ENCODE measurements at places on chromosomes 2 and 18.

DNA sequence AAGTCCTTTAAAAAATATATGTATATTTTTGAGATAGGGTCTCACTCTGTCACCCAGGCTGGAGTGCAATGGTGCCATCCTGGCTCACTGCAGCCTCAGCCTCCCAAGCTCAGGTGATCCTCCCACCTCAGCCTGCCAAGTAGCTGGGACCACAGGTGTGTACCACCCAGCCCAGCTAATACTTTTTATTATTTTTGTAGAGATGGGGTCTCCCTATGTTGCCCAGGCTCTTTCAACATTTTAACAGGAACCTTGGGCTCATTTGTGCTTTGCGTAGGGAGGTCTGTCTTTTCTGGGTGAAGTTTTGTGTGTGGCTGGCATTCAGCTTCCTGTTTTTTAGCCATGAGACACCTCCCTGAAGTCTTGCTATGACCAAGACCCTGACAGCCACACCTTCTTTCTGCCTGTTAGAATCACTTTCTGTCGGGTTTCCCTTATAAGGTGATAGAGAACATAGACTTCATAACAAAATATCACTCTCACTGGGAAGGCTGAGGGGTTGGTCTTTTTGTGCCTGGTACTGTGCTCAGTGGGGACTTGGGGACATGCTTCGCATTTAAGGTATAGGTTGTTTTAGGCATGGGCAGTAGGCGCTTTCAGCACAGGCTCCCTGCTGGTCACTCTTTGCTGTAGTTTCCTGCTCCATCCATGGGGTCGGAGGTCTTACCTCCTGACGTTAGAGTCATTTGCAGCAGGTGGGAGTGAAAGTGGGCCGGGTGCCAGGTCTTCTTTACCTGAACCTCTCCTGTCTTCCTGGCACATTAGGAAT is 3.4 kb downstream of the RAB31 start:
- no peak for DNase-seq

- no peak for DNase-seq
Observed at GRCh38 chr2:222835143-222835822, 25.6 kb upstream of the ACSL3 start.

- DNase-seq: no peak
Observed at GRCh38 chr18:49628119-49628518, 66.3 kb downstream of the LIPG start.

DNA sequence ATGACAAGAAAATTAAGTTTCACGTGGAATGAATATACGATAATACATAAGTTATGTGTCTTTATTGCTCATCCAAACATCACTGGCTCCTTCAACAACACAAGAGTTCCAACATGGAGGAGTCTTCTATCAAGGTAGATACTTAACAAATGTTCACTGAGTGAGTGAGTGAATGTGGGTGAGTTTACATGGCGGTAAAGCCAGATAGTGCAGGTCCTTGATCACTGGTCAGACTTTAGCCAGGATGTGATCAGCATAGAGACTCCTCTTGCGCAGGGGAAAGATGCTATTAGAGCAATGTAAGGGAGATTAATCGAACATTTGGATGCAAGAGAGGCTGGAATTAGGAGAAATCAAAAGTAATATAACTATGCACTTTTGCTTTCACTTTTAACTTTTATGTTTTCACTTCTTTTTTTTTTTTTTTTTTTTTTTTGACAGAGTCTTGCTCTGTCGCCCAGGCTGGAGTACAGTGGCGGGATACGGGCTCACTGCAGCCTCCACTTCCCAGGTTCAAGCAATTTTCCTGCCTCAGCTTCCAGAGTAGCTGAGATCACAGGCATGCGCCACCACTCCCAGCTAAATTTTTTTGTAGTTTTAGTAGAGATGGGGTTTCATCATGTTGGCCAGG is 249.0 kb upstream of the ID2 start:
- no peak for DNase-seq

DNA sequence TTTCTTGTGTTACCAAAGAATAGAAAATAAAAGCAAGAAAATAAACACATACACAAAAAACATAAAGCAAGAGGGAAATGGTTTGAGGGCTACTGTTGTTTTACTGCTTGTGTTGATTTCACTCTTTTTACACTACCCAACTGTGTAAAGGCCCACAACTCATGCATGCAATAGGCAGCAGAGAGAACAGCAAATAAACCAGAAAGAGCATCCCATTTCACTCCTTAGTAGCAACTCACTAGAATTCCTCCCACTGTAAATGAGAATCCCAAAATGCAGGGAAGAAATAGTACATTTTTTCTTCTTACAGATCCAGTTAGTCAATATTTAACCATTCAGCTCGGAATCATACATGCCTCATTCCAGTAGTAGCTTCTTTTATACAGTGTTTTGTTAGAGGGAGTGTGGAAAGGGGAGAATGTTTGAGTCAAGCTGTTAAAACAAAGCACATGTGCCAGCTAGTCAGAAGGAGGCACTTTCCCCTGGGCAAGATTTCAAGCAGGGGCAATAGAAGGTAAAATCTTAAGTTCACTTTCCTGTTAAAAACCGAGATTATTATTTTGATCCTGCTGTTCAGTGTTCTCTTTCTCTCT is 147.2 kb upstream of the FAM98A start:
- no peak for DNase-seq

- no peak for DNase-seq
Observed at GRCh38 chr18:23573626-23574431, 12.5 kb downstream of the NPC1 start.

Data from left hindlimb (tissue), 1 donor.